Fibroblast of skin of right biceps (primary cell): ENCODE measurements at places on chromosomes 4 and X.

DNA sequence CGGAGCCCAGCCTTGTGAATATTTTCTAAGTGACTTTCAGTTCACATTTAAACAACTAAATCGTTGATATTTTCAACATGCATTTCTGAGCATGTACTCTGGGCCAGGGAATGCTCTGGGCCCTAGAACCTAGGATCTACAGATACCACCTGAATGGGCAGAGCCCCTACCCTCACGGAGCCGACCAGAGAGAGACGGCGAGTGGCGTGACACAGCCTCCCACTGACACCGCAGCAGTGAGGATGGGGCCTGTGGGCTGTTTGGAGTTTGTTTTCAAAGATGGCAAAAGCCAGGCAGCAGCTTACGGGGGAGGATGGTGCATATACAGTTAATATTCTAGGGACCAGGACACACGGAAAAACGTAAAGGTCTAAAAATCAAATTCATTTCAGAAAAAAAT lies 17.7 kb downstream of the NELFA start:
- no peak for DNase-seq

DNA sequence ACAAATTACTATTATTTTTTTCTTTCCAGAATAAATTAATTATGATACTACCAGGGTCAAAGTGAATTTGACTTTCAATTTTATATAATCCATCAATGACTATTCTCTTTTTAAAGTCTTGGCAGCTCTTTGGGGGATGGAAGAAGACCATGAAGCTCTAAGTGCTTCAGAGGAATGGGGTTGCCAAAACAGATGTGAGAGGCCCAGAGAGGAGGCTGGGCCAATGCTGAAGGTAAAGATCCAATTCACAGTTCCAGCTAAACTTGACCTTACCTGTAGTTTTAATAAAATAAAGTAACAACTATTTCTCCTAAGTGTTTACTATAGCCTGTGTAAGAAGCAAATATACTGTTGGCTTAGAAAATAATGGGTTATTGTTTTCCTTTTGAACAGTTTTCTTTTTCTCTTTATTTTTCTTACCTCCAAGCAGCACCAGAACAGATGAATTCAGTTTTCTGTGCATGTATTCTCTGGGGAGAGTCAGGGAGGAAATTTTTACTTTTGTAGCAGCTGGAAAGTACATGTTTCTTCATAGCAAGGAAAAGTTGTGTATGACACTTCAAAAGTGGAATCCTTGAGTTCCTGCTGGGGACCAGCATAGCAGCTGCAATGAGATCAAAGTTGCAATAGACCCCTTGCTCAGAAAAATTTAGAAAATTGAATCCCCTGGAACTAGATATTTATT lies 104.9 kb downstream of the CEP44 start:
- DNase-seq = no peak

DNA sequence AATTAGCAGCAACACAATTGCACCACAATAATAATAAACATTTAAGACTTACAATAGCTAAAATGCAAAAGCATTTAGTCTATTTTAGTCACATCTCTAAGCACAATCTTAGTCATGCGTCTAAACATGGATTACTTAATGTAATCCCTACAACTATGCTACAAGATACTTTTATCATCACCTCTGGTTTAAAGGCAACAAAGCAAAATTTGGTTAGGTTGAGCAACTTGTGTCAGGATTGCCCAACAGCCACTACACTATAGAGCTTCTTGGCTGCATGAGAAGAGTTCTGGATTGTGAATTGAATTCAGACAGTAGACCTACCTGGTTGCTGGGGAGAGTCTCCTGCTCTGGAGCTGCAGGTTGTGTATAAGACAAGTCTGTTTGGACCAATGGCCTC lies 146.5 kb upstream of the PUDP start:
- no peak for DNase-seq

- no peak for DNase-seq
Measured at GRCh38 chr4:104475652-104476051, 19.0 kb downstream of the CXXC4 start.

GRCh38 chr4:55947912-55948725 lies 626 bp upstream of the CEP135 start:
- peak; percentile 97 for DNase-seq

DNA sequence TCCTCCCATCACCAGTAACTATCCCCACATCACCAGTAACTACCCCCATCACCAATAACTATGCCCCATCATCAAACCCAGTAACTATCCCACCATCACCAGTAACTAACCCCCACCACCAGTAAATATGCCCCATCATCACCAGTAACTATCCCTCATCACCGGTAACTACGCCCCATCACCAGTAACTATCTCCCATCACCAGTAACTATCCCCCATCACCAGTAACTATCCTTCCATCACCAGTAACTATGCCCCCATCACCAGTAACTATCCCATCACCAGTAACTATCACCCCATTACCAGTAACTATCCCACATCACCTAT lies 2.9 kb downstream of the ASMTL start:
- DNase-seq = no peak

DNA sequence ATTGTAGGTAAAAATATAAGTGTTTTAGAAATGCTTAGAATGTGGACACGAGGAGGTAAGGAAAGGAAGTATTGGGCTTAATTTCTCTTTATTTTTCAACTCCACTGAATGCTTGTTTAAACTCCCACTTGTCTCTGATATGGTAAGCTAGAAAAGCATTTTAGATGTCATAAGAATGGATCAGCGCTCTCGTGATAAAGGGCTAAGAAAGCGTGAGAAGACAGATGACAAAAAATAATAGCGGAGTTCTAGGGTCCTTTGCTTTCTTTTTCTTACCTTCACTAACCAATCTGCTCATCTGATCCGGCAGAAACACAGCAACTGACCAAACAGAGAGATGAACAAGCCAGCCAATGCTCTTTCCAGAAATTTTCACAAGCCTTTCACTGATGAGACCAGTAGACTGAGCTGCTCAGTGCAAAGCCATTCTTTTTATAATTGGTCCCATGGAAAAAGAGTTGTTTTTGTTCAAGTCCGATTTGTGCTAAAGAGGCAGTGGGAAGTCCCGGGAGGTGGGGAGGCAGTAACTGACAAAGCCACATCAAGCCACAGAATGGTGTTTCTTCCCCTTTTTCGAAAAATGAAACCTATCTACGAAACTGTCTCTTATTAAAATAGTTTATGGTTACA lies at the start of gene TASL:
TASL (minus strand) TSS at position 405 of the 630 bp plus-strand sequence. CDS start 17,411 bp downstream, outside the sequence.
- DNase-seq = no peak

- DNase-seq = no peak
Measured at GRCh38 chr4:53436251-53436650, 58.8 kb downstream of the FIP1L1 start.

- DNase-seq = no peak
Measured at GRCh38 chr4:185899833-185900232, 87.8 kb upstream of the SORBS2 start.

GRCh38 chr4:148515248-148515647 lies 73.0 kb upstream of the NR3C2 start:
- peak; percentile 40 for DNase-seq

DNA sequence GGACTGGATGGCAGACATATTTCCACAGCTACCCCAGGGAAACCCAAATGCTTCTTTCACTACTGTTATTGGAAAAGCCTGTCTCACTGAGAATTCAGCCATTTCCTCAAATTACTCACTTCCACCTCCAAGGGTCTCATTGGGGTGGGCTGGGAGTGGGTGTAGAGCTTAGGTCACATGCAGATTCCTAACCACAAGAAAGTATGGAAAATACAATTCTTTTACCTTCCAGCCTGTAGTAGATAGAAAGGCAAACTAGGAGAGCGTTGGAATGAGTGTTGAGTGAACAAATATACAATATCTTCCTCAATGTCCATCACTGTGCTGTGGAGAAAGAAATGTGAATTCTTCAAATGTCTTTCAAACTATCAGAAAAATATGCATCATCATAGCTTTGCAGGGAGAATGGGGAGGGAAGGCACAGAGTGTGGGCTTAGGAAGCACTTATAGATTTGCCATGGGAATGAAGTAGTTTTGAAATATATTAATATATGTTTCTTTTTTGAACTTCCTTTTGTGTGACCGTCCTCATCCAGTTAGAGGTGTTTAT lies 245.3 kb upstream of the JADE1 start:
- DNase-seq = peak; percentile 52
